ENCODE measurements at places on chromosomes 11 and 22.

DNA sequence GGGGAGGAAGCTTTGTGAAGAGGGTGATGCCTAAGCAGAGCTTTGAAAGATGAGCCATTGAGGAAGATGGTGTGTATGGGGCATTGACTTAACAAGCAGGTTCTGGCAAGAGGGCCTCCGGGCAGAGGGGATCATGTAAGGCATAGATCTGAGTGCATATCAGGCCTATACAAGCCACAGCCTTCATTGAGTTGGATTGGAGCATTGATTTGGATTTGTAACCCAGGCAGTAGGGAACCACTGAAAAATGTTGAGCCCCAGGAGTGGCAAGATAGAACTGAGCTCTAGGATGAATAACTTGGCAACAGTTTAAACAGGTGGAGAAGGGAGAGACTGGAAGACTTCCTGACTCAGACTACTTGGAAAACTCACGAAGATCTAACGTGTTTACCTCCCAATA is 21.4 kb downstream of the PANX1 start:
- no peak for DNase-seq

GRCh38 chr22:39176143-39176713 is 23.7 kb upstream of the CBX7 start:
- no peak for DNase-seq

- no peak for DNase-seq
Measured at GRCh38 chr22:43832393-43833265, 20.5 kb upstream of the EFCAB6 start.

DNA sequence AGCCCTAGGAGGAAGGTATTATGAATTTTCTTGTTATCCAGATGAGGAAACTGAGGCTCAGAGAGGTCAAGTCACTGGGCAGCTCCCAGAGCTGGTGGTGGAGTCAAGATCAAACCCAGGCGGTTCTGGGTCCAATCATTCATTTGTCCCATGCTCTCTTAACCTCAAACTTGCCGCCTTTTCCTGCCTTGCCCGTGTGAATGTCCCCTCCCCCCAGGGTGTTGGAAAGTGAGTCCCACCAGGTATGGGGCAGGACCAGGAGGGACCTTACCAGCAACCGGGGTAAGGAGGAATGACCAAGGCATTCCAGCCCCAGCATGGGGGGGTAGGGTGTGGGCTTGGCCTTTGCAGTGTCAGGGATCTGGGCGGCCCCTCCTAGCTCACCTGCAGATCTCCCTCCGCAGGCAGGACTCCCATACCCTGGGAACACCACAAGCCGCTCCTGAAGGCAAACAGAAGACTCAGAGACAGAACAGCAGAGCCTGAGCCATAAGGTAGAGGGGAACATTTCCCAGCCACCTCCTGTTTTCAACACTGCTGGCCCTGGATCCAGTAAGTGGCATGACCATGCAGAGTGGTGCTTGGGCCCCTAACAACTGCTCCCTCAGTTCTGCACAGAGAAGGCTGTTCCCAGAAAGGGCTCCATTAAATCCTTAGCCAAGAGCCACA is 41.2 kb upstream of the SYT7 start:
- DNase-seq: no peak

- DNase-seq: no peak
Measured at GRCh38 chr22:36728505-36728904, 25.0 kb upstream of the CACNG2 start.

- DNase-seq: no peak
Measured at GRCh38 chr11:92141725-92142124, 82.9 kb upstream of the FAT3 start.

- DNase-seq: no peak
Measured at GRCh38 chr11:77479746-77480352, 6.0 kb upstream of the PAK1 start.

DNA sequence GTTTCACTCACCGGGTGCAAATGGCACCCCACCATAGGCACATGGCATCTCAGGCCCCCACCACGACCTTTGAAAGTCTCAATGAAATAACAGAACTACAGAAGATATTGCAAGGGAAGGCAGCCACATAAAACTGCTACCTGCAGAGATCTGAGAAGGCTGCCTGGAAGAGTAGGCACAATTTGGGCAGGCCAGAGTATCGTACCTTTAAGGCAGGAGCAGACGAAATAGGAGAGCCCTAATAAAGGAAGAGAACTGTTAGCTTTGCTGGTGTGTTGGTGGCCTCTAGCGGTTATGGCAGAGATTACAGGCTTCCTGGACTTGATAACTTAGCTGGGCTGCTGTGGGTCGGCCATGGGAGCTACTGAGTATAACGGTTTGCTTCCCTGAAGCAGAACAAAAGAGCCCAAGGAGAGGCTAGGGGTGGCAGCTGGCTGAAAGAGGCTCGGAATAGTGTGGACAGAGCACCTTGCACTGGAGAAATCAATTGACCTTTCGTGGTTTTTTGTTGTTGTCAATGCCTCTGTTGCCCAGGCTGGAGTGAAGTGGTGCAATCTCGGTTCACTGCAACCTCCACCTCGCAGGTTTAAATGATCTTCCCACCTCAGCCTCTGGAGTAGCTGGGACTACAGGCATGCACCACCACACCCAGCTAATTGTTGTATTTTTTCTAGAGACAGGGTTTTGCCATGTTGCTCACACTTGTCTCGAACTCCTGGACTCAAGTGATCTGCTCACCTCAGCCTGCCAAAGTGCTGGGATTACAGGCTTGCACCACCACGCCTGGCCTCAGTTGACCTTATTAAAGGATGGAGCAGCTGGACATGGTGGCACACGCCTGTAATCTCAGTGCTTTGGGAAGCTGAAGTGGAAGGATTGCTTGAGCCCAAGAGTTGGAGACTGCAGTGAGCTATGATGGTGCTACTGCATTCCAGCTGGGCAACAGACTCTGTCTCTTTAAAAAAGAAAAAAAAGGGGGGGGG is 4.8 kb downstream of the SDF2L1 start:
- DNase-seq: peak; percentile 2

DNA sequence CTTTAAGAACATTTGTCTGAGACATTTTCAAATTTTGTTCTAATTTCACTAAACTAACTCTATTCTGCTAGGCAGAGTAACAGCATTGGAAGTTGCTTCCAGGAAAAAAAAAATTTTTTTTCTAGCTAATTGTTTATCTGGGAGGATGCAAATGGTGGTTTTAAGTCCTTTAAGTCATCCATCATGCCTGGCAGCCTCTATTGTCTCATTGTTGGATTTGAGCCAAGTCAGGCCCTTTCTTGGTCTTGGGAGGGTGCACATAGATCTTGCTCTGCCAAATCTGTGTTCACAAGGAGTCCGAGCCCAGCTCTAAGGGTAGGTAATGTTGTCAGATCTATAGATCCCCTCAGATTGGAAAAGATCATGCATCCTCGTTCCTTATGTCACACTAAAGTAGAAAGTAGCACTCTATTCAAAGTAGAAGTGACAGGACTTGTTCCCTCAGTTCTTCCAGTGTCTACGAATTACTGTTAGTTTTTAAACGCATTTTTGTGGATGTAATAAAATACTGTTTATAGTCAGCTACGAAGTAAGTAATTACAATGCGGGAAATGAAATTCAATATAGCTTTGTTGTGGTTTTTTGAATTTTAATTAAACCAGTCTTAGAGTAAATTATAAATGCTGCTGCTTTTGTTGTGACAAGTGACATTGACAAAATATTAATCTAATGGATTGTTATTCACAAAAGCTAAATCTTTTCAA is 166.0 kb upstream of the RASSF10 start:
- DNase-seq: peak; percentile 44

- DNase-seq: no peak
Measured at GRCh38 chr22:26461188-26461810, 22.3 kb downstream of the HPS4 start.

- no peak for DNase-seq
Measured at GRCh38 chr22:31947296-31947695, 3.0 kb downstream of the YWHAH start.

DNA sequence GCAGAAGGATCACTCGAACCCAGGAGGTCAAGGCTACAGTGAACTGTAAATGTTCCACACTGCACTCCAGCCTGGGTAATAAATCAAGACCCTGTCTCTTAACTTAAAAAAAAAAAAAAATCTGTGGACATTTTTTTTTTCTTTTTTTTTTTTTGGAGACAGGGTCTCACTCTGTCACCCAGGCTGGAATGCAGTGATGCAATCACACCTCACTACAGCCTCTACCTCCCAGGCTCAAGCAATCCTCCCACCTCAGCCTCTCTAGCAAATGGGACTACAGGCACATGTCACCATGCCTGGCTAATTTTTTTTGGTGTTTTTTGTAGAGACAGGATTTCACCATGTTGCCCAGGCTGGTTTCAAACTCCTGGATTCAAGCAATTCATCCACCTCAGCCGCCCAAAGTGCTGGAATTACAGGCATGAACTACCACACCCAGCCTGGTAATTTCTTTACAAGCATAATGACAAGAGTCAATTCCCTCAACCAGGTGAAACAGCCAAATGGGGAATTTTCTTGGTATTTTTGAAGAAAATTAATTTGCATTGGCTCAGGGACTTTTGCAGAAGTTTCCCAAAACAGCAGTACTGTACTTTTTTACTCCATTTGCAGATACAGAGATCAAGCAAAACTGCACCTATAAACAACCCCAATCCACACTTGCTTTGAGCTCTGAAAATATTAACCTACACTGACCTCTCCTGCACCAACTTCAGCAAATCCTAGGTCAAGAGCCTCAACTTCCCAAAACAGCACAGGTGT is 44.0 kb downstream of the MRTFA start:
- DNase-seq: no peak

DNA sequence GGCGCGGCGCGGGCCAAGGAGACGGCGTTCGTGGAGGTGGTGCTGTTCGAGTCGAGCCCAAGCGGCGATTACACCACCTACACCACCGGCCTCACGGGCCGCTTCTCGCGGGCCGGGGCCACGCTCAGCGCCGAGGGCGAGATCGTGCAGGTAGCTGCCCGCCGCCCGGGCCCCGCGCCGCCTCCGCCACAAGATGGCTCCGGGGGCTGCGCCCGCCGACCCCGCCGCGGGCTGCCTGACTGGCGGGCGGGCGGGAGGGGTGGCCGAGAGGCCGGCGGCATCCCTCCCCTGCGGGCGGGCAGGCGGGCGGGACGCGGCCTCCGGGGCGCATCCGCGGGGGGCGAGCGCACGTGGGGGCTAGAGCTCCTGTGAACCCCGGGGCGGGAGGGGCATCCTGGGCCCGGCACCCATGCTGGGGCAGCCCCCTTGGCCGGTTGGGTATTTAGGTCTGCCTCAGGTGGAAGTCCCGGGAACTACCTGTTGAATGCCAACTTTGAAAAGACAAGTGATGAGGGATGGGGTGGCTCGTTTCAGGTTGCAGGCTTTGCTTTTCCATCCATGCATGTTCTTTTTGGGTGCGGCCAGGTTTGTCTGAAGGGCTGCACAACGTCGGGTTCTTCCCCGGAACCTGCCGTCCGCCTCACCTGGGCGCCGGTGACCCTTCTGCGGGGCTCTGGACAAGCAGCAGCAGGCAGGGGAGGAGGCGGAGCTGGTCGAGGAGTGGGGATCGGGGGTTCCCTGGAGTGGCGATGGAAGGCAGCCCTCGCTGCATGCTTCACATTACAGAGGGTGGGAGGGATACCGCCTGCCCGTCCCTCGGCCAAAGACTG is 760 bp downstream of the ZNRF3 start:
- DNase-seq: no peak

GRCh38 chr11:92159931-92160330 is 64.7 kb upstream of the FAT3 start:
- DNase-seq: no peak
